ENCODE measurements at places on chromosomes 1 and 21.

DNA sequence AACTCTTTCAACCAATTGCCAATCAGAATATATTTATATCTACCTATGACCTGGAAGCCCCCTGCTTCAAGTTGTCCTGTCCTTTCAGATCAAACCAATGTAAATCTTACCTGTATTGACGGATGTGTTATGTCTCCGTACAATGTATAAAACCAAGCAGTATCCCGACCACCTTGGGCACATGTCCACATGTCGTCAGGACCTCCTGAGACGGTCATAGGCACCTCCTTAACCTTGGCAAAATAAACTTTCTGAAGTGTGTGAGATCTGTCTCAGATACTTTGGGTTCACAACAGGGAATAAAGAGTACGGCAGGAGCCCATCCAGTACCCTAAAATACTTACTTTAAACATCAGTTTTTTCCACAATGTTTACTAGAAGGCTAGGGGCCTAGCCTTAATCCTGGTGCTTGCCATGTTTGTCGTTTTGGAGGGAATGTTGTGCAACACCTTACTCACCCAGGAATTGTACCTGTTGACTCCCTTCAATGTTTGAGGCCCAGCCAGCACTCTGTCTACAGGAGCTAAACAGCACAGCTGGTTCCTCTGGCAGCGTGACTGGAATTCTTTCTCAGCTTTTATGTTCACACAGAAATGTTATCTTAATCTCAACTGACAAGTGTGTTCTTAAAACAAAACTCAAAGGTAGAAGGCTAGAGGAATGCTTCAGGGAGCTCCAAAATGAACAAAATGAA, 90.8 kb upstream of the USP25 start:
- DNase-seq, result no peak

GRCh38 chr1:44808063-44808937, at the start of gene BTBD19:
TSS of gene BTBD19 (plus strand) at chr1:44808523. CDS start at chr1:44808821, 298 bp downstream.
- DNase-seq, result peak; percentile 91

- no peak for DNase-seq
Measured at GRCh38 chr1:91120936-91121335, 99.1 kb upstream of the ZNF644 start.

- DNase-seq, result no peak
Measured at GRCh38 chr1:193658691-193659090, 472.3 kb upstream of the B3GALT2 start.

GRCh38 chr1:169595764-169596711, 9.8 kb upstream of the F5 start:
- DNase-seq, result no peak

DNA sequence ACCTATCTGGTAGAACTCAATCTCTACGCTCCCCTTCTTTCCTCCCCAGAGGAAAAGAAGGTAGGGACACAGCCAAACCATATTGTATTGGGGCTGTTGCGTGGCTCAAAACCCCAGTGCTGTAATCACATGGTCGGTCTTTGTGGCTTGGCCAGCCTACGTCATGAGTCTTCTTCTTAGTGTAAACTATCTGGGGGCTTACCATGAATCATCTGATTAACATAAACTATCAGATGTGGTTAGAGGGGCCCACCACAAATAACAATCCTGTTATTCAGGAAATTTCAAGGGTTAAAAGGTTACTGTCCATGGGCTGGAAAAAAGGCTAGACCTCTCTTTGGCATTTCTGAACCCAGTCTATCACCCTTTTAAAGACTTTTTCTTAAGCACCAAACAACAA, 49.5 kb upstream of the GPR52 start:
- DNase-seq, result no peak

- DNase-seq, result no peak
Measured at GRCh38 chr1:55425310-55425930, 210.3 kb upstream of the USP24 start.

GRCh38 chr1:183418696-183419095, 516 bp upstream of the NMNAT2 start:
- DNase-seq, result no peak

- no peak for DNase-seq
Measured at GRCh38 chr1:14015917-14016316, 315.9 kb downstream of the PRDM2 start.

DNA sequence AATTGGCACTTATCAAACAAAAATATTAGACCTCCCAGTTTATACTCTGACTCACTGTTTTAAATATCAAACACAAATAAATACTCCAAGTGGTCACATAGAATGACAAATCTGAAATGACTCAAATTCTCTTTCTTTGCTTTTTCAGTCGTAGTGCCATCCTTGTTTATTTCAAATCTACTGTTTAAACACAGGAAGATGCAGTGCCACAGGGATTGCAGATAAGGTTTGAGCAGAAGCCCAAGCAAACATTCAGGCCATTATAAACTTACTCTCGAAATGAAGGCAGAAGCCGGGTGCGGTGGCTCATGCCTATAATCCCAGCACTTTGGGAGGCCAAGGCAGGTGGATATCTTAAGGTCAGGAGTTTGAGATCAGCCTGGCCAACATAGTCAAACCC, 255.4 kb upstream of the PLXNA2 start:
- DNase-seq, result no peak

DNA sequence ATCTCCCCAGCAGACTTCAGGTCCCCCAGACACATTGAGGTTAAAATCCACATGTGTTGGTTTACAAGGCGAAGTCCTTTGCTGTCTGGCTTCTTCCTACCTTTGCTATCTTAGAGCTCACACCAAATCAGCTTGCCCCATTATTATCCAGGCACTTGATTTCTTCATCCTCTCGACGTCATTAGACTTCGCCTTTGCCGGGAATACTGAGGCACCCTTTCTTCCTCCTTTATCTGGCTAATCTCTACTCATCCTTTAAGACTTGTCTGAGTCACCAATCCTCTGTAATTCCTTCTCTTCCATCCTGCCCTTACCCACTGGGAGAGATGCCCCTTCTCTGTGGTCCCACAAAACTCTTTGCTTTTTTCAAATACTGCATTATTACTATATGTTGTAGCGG, 9.2 kb upstream of the XCL2 start:
- DNase-seq, result no peak

- no peak for DNase-seq
Measured at GRCh38 chr21:42734323-42734971, 81.0 kb downstream of the PDE9A start.

- no peak for DNase-seq
Measured at GRCh38 chr1:245091818-245092637, 62.8 kb upstream of the KIF26B start.

DNA sequence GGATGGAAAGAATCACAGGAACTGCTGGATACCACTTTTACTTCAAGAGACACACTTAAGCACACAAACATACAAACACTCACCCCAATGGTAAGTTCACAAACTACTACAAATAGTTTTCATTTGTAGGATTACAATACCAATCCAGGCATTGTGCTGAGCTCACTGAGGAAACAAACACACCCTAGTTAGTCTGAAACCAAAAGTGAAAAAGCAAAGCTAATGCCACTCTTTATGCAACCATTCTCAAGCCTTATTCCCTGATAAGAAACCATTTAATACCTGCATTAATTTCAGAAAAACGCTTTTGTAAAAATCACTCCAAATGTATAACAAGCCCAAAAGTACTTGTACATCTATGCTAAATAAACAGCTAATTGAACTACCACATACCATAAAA, 38.3 kb downstream of the RNF115 start:
- no peak for DNase-seq

GRCh38 chr1:37954316-37954971, 7.6 kb upstream of the INPP5B start:
- DNase-seq, result no peak

- DNase-seq, result peak; percentile 37
Measured at GRCh38 chr1:162822391-162823200, 32.1 kb downstream of the HSD17B7 start.

GRCh38 chr1:229756666-229757065, 130.6 kb downstream of the URB2 start:
- no peak for DNase-seq

Data from left ventricle myocardium superior (tissue), 1 donor.